Endothelial cell of umbilical vein (primary cell): ENCODE measurements at places on chromosomes 3 and 15.

DNA sequence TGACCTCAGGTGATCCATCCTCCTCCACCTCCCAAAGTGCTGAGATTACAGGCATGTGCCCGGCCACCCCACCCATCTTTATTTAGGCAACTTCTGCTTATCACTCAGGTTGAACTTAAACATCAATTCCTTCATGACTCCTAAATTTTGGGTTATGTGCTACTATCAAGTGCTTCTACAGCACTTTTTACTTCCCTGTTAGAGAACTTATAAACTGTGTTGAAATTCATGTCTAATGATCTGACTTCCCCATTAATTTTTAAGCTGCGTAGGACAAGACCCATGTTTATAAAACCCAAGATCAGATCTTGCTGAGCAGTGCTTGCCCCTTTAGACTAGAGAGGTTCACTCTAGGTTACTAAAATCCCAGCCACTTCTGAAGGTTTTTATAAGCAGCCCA, 266.2 kb upstream of the TPRG1 start:
- no peak for DNase-seq

- DNase-seq, result no peak
These were observed 28.5 kb downstream of the MINDY4B start for GRCh38 chr3:150876611-150877265.

GRCh38 chr3:119427669-119428068, 35.7 kb downstream of the TMEM39A start:
- DNase-seq, result no peak

DNA sequence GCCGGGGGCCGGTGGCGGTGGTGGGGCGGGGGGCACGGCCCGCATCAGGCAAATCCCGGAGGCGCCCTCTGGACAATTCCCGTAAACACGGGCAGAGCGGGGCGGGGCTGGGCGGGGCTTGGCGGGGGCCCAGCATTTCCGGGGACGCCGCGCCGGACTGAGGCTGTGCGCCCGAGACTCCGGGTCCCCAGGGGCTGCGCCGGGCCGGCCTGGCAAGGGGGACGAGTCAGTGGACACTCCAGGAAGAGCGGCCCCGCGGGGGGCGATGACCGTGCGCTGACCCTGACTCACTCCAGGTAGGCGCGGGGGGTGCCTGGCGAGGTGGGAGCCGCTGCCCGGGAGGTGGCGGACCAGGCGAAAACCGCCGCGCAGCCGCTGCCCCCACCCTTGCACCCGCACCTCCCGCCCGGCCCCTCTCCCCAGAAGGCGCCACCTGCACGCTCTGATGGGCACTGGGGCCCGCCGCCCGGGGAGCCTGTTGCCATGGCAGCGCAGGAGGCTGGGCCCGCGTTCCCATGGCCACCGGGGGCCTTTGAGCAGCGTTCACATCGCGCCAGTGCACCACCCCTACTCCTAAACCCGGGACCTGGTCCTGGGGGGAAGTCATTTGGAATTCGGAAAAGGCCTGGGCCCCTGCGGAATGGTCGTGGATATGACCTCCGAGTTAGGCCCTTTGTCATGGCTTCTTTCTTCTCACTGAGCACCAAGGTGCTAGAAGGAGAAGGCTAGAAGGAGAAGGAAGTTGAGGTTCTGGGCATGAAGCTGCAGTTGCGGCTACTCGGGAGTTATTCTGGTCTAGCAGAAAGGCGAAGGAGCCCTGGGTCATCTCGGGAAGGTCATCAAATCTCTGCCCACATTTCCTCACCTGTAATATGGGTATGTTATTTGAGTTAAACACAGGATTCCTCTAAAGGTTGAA, 16.1 kb upstream of the SEMA4B start:
- no peak for DNase-seq

GRCh38 chr3:31180274-31180673, 285.8 kb upstream of the GADL1 start:
- DNase-seq, result no peak
